ENCODE measurements at places on chromosomes 11 and 22.

DNA sequence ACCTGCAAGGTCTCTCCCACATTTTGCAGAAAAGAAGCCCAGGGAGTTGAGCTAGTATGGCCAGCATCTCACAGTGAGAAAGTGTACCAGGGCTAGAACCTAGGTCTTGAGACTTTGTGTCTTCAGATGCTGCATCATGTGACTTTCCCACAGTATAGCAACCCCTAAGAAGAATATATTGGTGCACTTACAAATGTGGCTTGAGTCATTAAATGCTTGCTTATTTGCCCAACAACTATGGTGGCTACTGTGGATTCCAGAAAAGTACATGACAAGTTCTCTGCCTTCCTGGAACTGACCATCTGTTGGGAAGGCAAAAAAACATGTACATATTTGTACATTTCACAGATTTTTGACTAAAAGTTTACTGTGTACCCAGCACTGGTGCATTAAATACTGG is 55.0 kb downstream of the POLD3 start:
- DNase-seq: no peak

GRCh38 chr11:71145988-71146824 is 106.2 kb downstream of the SHANK2 start:
- DNase-seq: no peak

DNA sequence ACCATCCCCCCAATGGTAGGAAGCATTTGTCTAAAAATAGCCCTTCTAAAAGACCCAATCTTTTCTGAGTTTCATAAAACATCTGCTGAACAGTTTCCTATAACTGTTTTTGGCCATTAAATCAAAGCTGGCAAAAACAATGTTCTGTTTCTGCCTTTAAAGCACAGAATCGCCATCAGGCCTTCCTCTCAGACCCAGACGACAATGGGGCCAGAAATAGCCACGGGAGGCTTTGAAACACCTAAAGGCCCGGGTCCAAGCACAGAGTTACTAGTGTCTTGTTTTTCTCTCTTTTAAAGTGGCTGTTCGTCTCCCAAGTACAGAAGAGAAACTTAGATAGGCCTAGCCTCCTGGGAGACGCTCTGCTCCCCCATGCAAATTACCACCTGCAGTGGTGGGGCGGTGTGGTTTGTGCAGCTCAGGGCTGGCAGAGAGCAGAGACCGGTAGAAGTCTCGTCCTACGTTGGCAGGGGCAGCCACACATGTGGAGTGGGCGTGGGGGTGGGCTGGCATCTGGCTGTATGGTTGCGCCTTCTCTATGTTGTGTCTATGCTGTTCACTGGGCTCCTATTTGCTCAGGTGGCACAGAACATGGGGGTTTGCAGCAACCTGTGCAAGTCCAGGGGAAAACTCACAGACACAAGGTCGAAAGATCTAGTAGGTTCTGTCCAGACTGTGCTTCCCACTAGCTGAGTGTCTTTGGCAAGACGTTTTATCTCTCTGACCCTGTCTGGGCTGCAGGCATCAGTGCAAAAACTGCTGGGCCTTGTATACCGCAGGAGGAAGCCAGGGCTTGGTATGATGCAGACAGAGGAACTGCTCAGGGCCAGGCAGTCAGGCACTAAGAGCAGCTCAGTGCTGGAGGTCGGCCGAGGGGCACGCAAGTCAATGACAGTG is 23.6 kb upstream of the ETS1 start:
- no peak for DNase-seq

DNA sequence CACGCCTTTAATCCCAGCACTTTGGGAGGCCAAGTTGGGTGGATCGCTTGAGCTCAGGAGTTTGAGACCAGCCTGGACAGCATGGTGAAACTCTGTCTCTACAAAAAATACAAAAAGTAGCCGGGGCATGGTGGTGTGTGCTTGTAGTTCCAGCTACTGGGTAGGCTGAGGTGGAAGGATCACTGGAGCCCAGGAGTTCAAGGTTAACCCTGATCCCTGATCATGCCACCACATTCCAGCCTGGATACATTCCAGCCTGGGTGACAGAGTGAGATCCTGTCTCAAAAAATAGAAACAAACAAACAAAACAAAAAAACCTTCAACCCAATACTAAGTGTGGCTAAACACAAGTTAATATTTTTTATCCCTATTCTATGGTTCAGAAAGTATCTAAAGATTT is 66.4 kb upstream of the CLNS1A start:
- DNase-seq: no peak

GRCh38 chr11:3824714-3825472 is 15.9 kb downstream of the RHOG start:
- DNase-seq: peak; percentile 90

DNA sequence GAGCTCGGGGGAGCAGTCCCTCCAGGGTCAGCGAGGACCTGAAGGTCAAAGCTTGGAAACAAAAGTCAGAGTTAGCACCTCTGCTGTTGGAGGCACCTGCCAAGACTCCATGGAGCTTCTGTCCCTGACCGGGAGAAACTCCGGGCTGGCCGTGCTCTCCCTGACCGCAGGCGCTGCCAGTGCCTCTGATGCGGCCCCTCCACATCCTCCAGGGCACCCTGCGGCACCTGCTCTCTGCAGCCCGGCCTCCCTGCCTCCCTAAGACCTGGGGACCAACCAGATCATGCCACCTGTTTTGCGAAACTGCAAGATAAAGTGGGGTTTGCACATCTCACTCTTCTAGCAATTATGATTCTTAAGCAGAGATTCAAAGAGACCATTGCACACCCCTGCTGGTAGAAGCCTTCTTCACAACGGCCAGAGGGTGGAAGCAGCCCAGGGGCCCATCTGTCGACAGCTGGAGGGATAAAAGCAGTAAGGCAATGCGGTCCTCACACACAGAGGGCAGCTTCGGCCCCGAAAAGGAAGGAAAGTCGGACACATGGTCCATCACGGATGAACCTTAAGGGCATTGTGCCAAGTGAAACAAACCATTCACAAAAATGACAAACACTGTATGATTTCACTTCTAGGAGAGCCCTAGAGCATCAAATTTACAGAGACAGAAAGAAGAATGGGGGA is 477.1 kb downstream of the BRD1 start:
- no peak for DNase-seq

Data from suppressor macrophage treated with lipopolysaccharide for 1 hour (primary cell).